ENCODE measurements at places on chromosomes 1 and 21.
A peak's percentile ranks its signal among the peaks of the same experiment; 100 is the strongest.

DNA sequence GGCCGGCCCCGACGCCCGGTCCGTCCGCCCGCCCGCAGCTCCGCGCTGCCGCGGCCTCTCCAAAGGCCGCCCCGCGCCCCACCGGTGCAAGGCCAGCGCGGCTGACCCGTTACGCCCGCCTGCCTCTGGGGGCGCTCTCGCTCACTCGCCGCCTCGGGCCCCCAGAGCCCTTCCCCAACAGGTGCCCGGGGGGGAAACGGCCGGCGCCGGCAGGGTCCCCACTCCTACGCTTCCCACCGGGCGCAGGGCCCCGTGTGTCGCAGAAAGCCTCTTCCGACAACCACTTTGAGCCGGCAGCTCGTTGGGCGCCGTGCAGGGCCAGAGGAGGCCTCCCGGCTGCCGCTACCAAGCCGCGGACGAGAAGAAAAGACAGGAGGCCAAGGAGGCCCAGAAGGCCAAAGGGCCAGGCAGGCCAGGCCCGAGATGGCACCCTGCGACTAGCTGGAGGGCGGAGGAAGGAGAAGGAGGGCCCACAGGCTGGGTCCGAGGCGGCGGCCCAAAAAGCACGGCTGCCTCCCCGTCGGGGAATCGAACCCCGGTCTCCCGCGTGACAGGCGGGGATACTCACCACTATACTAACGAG is 64.9 kb upstream of the FCGR2A start:
- DNase-seq = peak; percentile 84

DNA sequence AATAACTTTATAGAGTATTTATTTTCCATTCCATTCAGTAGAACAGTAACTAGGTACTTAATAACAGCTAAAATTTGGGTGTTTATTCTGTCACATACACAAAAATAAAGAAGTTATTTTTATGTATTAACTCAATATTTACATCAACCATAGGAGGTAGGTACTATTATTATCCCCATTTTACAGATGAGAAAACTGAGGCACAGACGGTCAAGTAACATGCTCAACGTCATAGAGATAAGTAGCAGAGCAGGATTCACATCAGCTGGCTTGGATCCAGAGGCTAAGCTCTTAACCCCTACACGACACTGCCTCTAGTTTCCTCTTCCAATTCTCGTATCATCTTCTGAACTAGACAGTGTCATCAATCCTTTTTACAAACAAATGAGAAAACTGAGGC is 9.3 kb downstream of the ZBTB21 start:
- no peak for DNase-seq

DNA sequence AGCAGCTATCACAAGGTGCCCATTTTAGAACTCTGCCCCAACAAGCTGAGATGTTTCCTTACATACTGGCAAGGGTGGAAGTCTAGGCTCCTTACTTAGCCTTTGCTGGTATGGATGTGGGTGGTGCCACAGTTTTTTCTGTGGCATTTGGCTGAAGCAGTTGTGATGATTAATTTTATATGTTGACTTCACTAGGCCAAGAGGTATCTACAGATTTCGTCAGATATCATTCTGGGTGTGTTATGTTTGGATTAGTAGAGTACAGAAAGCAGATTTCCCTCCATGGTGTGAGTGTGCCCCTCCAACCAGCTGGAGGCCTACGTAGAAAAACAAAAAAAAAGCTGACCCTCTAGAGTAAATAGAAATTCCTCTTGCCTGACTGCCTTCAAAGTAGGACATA is 317.0 kb downstream of the BARHL2 start:
- DNase-seq = no peak

- no peak for DNase-seq
Measured at GRCh38 chr1:82162486-82163420, 362.0 kb downstream of the ADGRL2 start.

- DNase-seq = no peak
Measured at GRCh38 chr1:60223158-60223557, 149.6 kb upstream of the C1orf87 start.

GRCh38 chr1:181073638-181074037 is 14.9 kb upstream of the IER5 start:
- no peak for DNase-seq

DNA sequence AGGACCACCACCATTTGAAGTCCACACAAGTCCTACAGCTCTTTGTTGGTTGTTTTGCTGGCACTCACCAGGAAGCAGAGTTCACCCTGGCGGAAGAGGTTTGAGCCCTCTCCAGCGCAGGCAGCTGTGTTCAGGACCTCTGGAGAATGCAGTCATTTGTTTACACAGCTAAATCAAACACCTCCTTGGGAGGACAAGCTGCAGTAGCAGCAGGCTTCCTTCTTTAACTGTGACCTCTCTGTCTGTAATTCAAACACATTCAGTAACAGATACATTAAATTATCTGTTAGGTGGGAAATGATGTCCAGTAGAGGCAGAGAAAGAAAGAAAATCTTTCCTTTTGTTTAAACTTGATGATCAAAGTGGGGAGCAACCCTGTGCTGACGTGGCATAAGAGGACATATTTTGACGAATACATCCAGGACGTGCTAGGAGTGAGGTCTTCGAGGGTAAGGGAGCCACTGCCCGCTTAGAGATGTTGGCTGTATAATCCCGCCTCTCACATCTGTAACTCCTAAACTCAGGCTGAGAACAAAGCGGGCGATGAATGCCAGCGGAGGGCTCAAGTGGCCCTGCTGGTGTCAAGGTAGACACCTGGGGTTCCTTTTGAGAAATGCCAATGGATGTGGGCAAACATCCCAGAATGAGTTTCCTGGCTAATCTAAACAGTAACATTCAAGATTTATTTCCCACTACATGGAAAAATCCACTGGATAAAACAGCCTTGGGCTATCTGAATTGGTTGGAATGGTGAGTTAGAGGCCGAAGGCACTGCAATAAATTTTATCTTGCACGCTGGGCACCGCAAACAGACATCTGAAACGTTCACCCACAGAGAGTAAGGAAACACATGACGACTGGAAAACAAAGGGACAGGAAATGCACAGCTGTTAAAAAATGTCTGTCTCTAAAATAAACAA is 51.7 kb downstream of the ABCA4 start:
- DNase-seq = no peak

DNA sequence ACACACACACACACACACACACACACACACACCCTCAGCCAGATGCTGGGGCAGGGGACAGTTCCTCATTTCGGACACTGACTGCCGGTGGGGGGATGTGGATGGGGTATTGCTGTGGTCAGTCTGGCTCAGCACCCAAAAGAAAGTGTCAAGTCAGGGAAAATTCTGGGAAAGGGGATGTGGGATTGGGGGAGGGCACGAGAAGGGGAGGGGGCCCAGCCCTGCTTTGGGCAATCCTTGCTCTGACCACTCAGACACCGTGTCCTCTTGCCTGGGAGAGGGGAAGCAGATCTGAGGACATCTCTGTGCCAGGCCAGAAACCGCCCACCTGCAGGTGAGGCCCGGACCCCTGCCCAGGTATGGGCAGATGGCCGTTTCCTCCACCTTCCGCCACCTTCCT is at the start of gene C1QC:
TSS of gene C1QC (plus strand) at position 253 of the 400 bp plus-strand sequence. CDS start 391 bp downstream, outside the sequence.
- DNase-seq = no peak

DNA sequence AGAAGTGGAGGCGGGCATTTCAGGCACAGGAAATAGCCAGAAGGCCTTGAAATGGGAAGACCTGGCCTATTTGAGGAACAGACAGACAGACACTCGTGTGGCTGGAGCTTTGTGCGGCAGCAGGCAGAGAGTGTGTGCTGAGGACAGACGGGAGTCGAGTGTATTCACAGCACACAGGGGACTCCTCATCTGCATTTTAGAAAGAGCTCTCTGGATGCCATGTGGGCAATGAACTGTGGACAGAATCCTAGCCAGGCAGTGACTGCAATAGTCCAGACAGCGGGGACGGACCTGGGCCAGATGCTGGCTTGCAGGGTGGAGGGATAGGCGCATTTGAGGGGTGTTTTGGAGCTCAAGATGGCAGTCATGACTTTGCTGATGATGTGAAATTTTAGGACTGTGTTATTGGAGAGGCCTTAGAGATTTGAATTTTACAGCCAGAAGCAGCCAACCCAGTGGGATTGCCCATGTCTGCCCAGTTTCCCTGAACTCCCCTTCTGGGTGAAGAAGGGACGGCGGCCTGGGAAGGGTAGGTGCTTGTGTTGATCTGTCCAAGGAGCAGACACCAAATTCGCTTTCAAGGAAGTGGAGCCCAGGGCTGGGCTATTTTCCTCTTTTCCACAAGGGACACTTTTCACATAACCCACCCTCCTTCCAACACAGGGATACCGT is 43.7 kb downstream of the CHAF1B start:
- DNase-seq = no peak

- DNase-seq = no peak
Measured at GRCh38 chr21:25313829-25314228, 293.5 kb downstream of the MRPL39 start.

GRCh38 chr1:99146129-99146848 is 118.0 kb upstream of the PLPPR4 start:
- DNase-seq = no peak

DNA sequence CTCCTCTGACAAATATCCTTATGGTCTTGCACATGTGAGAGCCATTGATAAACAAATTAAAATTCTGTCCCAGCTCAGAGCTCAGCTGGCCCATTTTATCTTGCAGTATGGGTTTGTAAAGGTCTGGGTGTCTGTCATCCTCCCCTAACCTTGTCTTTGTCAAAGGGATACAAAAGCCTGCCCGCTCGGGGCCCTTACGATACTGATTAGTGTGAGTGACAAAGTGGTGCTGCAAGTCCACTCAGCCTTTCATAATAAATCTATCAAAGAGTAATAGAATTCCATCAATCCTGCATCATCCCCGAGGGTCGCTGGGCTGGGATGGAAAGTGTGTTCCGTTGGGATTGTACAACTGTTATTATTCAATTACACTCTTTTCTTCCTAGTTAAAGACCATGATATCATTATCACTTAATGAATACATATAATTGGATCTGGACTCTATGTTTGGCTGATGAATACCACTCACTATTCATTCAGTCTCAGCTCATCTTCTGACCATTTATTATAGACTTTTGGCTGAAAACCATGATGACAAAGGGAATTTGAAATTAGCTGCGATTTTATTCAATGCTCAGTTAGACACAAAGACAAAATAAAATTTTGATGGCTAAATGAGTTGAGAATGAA is 122.5 kb upstream of the FOXD3 start:
- DNase-seq = no peak
